ENCODE measurements at places on chromosomes 16 and 17.

DNA sequence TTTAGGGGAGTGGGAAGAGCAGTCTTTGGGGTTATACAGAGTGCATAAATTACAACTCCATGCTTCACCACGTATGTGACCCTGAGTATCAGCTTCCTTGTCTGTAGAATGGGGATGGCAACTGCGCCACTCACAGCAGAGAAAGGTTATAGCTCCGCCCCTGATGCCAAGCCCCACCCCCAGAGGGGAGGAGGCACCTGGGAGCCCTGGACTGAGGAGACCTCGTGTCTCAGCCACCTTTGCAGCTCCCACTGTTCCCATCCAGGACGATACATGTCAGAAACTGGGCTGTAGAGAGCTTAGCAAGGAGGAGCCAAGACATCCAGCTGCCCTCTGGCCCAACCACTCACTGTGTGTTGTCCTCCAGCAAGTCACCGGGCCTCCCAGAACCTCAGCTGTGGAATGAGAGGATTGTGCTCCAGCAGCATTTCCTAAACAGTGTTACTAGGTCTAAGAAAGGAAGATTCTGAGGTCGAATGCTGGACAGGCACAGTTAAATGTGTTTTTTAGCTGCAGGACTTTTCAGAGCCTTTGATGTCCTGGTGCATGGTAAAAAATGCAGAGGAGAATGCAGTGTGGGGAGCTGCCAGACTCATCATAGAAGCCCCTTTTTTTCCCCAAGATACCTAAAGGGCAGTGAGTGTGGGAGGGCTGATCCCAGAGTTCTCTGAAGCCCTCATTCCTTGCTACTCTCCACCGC is 49.4 kb downstream of the BEAN1 start:
- no peak for DNase-seq

GRCh38 chr17:41421116-41421515 is 3.3 kb downstream of the KRT37 start:
- no peak for DNase-seq

DNA sequence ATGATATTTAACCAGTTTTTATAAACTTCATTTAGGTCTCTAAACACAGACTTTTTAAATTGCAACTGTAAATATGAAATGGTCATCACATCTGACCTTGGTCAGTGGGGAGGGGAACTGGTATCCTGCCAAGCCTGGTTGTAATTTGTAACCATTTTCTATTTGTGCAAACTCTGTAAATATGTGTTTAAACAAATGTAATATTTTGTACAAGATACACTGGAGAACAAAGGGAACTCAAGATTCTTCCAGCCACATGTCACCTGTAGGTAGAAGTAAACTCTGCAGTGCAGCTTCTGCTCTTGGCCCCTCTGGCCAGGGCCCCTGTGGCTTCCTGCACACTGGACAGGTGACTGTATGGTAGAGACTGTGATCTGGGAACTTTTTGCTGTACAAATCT is 35.8 kb downstream of the AKAP1 start:
- DNase-seq: no peak

DNA sequence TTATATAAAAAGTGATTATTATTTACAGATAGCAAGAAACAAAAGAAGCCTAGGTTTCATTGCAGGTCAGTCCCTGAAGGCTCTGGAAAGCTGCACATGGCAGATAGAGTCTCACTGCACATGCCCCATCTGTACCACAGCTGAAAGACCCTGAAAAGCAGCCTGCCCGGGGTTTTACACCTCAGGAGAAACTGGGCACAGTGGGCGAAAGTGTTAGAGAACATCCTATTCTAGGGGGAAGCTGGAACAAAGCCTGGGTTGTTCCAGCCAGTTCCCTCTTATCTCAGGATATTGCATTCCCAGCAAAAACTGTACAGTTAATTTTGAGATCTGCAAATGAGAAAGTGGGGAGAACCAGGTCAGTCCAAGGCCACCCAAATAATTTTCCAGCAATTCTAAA is 419.7 kb downstream of the CNTNAP4 start:
- no peak for DNase-seq

DNA sequence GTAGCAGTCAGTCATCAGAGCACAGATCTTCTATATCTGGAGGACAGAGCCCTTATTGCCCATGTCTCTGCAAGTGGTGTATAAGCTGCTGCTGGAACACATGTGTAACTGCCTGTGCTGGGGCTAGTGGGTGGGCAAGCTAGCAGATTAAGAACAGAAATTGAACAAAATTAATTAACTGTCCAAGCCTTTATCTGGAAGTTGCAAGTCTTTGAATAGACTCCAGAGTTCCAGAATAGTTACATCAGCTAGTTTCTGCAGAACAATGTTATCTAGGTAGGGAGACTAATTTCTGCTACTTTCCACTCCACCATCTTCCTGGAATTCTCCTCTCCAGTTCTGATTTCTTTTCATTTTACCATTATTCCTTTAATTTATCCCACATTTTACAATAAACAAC is 287.3 kb downstream of the ZFHX3 start:
- DNase-seq: no peak

GRCh38 chr16:30447512-30448226 is 2.0 kb upstream of the SEPHS2 start:
- no peak for DNase-seq

- DNase-seq: peak; percentile 81
These were observed 15.4 kb downstream of the FLYWCH1 start for GRCh38 chr16:2927010-2927646.

- no peak for DNase-seq
These were observed 50.2 kb downstream of the CDK5R1 start for GRCh38 chr17:32536736-32537643.

- no peak for DNase-seq
These were observed 421.9 kb downstream of the PMP22 start for GRCh38 chr17:14843086-14843795.

DNA sequence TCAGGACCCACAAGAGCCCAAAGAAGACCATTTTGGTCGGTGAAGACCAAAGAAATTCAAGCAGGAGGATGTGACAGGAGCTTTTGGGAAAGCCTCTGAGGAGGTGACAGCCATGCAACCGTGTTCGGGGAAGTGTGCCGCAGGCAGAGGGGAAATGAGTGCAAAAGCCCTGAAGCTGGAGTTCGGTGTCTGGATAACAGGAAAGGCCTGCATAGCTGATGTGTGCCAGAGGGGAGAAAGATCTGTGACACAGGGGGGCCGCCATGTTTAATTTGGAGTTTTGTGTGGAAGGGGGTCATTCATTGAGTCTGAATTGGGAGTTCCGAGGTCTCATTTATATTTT is 870 bp upstream of the ZC3H7A start:
- DNase-seq: peak; percentile 29

DNA sequence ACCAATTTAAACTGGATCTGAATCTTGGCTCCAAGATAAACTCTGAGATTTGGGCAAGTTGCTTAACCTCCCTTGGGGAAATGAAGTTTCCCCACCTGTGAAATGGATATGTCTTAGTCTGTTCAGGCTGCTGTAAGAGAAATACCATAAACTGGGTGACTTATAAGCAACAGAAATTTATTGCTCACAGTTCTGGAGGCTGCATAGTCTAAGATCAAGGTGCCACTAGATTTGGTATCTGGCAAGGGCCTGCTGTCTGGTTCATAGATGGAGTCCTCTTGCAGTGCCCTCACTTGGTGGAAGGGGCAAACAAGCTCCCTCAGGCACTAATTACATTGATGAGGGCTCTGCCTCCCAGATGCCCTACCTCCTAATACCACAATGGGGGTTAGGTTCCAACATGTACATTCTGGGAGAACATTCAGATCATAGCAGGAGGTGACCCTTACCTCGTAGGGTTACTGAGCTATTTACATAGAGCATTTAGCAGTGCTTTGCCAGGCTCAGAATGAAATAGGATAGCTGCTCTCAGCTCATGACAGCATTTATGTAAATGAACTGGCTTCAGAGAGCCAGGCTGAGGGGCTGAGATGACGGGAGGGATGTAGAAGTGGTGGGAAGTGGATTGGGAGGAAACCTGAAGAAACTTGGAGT is 83.9 kb downstream of the SPECC1 start:
- DNase-seq: peak; percentile 74

DNA sequence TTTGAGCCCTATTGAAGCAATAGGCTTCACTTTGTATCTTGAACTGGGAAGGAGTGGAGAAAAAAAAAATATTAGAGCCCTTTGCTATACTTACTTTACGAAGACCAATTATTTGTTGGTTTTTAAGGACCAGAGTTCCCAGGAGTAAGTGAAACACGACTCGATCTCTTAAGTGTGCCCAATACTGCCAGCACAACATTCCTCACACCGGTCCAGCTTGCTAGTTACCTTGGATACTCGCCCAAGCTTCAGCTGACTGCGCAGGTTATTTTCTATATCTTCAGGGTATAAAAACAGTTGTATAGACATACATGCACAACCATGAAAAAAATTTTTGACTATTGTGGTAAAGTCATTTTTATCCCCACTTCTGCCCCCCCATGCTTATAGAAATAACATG is 72.1 kb downstream of the RPTOR start:
- no peak for DNase-seq

DNA sequence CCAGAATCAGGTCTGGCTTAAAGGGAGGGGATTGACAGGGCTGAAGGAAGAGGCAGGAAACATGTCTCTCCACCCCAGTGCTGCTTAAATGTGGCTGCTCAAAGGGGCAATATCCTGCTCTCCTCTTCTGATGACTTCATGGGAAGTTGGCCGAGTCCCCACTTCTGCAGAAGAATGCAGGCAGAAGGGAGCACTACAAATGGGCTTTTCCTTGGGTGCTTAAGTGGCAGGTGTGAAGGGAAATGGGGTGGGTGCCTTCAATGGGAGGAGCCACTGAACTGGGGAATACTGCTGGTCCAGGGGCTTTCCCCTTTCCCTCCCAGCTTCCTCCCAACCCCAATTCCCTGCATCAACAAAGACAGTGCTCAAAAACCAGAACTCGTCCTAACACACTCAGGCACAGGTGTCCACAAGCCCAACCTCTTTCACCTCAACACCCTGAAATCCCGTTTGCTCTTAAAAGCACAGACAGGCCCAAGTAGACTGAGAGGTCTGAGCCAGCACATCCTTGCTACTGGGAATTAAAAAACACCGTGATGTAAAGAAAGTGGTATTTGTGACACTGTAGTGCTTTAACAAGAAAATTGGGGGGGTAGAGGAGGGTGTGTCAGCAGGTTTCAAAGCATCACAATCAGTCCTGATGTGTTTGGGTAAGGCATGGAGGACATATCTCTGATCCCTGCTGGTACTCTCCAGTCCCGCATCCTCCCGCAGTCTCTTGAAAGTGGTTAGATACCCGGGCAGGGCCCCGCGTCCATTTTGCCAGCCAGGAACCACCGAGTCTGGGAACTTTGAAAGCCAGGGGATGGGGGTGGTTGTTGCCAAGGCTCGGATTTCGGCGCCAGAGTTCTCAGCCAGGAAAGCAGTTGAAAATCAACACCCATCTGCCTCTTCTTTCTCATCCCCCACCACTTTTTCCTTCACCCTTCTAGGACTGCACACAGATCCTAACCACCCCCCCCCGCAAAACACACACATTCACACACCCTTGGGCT is 1.6 kb downstream of the CA10 start:
- DNase-seq: no peak

DNA sequence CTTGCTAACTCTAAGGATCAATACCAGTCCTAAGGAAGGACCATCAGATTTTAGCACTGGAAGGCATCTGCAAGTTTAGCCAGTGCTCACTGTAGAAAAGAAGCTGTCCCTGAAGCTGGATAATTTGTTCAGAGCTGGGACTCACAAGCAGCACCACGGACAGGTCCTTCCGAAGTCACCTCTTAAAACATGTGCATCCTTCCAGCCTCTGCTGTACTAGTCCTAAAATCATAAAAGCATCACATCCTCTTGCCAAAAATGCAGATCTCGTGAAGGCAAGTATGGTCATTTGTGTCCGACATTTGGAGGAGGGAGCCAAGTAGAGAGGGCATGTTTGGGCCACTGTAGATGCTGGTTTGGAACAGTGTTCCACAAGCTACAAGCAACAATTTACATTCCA is 506.9 kb downstream of the RBFOX1 start:
- no peak for DNase-seq

GRCh38 chr17:55238931-55239297 is 25.8 kb upstream of the HLF start:
- peak; percentile 89 for DNase-seq

GRCh38 chr17:66098040-66098439 is 93.9 kb downstream of the CEP112 start:
- no peak for DNase-seq

DNA sequence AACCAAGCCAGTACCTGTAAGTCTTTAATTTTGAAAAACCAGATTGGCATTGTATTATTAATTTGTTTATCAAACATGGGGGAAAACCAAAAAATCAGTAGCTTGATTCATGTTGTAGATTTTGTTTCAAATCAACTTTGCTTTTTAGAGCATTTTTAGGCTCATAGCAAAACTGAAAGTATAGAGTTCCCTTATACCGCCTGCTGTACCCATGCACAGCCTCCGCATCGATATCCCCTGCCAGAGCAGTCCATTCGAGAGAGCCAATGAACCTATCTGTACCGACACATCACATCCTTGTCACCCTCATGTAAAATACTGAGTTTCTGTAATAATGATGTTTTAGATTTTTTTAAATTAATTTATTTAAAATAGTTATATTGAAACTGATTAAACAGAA is 16.2 kb upstream of the MRC2 start:
- no peak for DNase-seq

- DNase-seq: no peak
These were observed 50.5 kb downstream of the IKZF3 start for GRCh38 chr17:39813631-39814030.

- no peak for DNase-seq
These were observed 13.5 kb downstream of the SPPL2C start for GRCh38 chr17:45857977-45858708.

GRCh38 chr16:19680881-19681340 is 37.1 kb downstream of the KNOP1 start:
- DNase-seq: peak; percentile 36

DNA sequence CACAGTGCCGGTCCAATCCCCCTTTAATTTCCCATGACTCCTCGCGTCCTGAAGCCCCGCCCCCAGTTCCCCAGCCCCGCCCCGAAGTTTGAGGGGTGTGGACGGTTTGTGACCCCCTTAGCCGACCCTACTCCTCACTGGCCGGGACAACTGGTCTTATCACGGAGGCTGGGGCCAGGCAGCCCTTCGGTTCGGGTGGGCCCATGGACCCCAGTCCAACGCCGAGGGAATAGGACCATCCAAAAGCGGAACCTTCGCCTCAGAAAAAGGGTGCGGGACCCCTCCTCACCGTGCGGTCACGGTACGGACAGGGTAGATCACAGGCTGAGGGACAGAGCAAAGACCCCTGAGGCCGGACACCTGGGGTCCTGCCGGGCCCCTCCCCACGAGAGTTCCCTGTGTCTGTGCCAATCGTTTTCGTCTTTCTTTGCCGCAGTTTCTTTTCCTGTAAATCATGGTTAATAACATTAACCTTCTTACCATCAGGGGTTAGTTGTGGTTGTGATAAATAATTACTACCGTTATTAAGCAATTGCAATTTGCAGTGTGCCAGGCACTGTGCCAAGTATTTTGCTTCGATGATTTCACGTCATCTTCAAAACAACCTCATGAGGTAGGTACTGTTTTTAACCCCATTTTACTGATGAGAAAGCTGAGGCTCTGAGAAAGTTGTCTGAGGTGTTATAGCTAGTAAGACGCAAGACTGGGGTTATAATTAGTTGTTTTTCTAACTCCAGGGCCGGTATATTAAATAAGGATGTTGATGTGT is 543 bp downstream of the TMUB2 start:
- DNase-seq: no peak

- peak; percentile 17 for DNase-seq
These were observed 106.2 kb downstream of the XYLT1 start for GRCh38 chr16:17364319-17365210.

All from NCI-H1092 treated with DMSO at 0.1 percent for 48 hours (cell line).